ENCODE measurements at places on chromosomes 13 and 19. TPM values are rescaled to one million over a fixed set of nuclear protein-coding genes. Genes with fewer than 3 reads are reported as not detected.

DNA sequence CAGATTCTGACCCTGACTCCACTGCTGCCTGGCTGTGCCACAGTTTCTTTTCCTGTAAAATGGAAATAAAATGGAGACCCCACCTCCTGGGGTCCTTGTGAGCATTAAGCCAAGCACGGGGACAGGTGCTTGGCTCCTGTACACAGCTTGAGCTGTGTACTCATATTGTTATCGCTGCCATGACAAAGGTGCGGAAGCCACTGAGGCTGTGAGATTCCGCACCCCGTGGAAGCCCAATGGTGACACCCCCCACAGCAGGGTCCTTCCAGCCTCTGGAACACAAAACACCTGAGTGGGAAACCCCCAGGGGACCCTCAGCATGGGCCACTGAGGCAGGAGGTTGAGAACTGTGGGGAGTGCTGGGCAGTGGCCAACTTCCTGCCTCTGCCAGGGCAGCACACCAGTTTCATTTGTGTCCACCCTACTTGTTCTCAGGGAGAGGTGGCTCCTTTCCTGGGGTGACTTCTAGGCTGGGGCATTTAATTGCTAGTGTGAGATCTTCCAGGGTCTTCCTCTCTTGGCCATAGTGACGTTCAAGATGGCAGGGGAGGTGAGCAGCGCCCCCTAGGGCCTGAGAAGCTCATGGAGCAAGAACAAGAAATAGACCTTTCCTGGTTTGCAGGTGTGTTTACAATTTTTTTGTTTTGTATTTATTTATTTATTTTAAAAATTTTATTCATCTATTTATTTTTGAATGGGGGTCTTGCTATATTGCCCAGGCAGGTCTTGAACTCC is 5.4 kb upstream of the JSRP1 start:
- DNase-seq = peak; percentile 81
- no peak overlapping the region for H3K27ac ChIP-seq
- H3K36me3 ChIP-seq = no peaks in the 10 kb centered on the region
- peaks cover 33% of the 10 kb centered on the region for H3K4me1 ChIP-seq
- H3K27me3 ChIP-seq = no peaks in the 10 kb centered on the region
- no peak overlapping the region for H3K4me3 ChIP-seq

DNA sequence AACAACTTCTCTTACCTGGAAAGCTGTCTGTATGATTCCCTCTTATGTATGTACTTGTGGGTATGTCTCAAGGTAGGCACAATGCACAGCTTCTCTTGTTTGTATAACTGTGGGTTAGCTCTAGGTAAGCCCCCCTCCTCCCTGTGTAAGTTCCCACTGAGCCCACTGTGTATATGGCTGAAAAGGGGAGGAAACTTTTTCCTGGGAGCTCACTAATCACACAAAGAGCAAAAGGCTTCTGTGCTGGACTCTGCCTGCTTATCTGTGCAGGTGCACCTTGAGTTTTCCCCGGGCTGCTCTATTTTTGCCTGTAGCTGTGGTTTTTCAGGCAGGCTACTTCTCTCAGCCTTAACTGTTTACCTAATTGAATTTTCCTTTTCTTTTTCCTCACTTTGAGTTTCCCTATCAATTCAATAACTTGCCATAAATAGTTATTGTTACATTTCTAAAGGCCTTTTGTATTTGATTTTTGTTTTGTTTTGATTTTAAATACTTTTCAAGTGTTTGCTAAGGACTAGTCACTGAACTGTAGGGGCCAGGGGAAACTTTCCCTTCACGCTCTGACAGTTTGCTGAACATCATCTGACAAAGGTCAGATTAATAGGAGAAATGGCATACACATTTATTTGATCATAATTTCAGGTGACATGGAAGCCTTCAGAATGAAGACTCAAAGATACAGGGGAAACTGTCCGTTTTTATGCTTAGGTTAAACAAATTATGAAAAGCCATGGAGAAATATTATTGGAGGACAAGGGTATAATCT is 423.5 kb upstream of the ATXN8OS start:
- DNase-seq = no peak
- no peaks in the 10 kb centered on the region for H3K4me1 ChIP-seq
- no peak overlapping the region for H3K4me3 ChIP-seq
- no peaks in the 10 kb centered on the region for H3K36me3 ChIP-seq
- no peaks in the 10 kb centered on the region for H3K27me3 ChIP-seq
- no peak overlapping the region for H3K27ac ChIP-seq

DNA sequence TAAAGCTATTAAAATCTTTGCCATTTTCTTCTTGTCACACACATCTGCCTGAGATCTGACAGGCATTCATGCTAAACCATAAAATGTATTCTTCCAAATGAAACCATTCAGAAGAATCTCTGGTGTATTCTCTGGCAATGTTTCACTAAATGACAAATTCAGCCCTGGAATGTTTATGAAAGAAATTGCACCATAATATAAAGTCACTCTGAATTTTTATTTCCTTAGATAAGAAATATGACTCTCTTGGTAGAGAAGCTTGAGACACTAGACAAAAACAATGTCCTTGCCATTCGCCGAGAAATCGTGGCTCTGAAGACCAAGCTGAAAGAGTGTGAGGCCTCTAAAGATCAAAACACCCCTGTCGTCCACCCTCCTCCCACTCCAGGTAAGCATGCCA is 14.3 kb downstream of the OLFM4 start:
- H3K4me1 ChIP-seq = no peaks in the 10 kb centered on the region
- H3K27ac ChIP-seq = no peak overlapping the region
- DNase-seq = no peak
- no peak overlapping the region for H3K4me3 ChIP-seq

GRCh38 chr19:49403404-49404187 is 15.5 kb downstream of the KASH5 start:
- H3K4me1 ChIP-seq = peaks cover 36% of the 10 kb centered on the region
- no peak overlapping the region for H3K27ac ChIP-seq
- no peak for DNase-seq
- H3K36me3 ChIP-seq = no peaks in the 10 kb centered on the region
- no peak overlapping the region for H3K4me3 ChIP-seq

DNA sequence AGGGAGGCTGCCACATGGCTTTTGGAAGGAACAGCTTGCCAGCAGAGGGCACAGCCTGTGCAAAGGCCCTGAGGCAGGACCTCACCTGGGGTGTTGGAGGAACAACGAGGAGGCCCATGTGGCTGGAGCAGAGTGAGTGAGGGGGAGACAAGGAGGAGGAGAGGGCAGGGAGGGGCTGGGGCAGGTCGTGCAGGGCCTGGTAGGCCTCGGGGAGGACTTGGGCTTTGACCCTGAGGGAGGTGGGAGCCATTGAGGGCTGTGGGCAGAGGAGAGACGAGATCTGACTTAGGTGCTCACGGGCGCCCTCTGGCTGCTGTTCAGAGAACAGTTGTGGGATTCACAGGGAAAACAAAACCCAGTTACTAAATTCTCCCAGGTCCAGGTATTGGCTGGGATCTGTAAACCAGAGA is 25.2 kb downstream of the ZNRF4 start:
- peak; percentile 66 for DNase-seq
- H3K27me3 ChIP-seq = peaks cover 42% of the 10 kb centered on the region
- H3K36me3 ChIP-seq = no peaks in the 10 kb centered on the region

DNA sequence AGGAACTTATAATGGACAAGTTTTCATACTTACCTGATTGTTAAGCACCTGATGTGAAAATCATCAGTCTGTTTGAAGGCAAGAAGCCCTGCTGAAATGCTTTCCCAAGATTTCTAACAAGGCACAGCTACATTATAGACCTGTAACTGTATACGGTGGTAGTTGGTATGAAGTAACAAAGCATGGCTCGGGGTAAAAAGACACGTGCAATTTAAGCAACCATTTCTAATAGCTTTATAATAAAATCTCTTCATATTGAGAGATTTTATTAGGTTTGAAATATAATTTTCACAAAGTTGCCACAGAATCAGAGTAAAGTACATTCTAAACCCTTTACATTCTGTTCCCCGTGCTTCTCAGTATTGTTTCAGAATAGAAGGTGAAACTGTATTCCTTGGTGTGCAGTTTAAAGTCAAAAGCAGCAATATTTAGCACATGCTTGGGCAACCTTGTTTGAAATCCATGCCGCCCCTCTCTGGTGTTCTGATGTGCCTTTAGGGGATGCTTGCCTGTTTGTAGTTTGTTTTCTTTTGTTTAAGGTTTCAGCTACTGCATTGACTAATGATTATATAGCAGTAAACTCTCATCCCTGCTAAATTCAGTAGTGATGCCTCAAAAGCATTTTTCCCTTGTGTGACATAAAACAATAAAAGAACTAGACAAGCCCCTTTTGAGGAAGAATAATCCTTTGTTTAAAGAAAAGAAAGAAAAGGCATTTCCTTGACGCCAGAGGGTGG is 125.2 kb upstream of the OBI1 start:
- H3K27ac ChIP-seq = no peak overlapping the region
- no peaks in the 10 kb centered on the region for H3K36me3 ChIP-seq
- no peak for DNase-seq
- H3K27me3 ChIP-seq = peaks cover 14% of the 10 kb centered on the region
- no peak overlapping the region for H3K4me3 ChIP-seq
- no peaks in the 10 kb centered on the region for H3K4me1 ChIP-seq

DNA sequence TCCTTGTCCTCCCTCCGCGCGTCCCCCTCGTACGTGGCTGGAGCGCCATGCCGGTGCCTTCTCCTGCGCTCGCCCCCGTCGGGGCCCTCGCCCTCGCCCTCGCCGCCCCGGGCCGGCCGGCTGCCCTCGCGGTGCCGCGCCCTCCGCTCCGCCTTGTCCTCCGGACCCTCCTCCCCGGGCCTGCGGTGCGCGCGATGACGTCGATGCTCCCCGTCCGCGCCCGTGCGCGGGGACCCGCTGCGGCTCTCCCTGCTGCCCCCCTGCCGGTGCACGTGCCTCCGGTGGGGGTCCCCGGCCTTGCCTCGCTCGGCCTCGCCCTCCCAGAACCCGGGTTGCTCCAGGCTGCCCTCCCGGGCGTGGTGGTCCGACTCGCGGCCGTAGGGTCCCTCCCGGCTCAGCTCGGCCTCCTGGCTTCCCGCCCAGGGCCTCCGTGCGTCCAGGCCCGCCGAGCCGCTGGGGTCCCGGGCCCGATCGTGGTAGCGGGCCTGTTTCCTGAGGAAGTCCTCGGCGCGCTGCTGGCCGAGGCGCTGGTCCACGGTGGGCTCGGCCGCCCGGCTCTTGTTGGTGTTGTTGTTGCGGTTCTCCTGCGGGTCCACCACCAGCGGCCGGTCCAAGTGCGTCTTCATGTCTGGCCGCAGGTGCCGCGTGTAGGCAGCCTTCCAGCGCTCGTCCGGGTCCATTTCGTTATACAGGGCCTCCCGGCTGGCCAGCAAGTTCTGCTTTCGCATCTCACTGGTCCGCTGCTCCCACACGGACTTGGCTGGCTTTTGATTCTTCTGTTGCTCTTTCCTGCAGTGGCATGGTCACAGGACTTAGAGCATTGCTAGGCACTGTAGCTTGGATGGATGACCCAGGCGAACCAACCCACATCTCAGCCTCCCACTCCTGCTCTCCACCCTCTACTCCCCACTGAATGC is 148.6 kb downstream of the IER2 start:
- H3K27ac ChIP-seq = no peak overlapping the region
- H3K27me3 ChIP-seq = peaks cover 39% of the 10 kb centered on the region
- DNase-seq = no peak
- no peaks in the 10 kb centered on the region for H3K36me3 ChIP-seq
- peaks cover 5% of the 10 kb centered on the region for H3K4me1 ChIP-seq
- peak overlapping the region; percentile 12 for H3K4me3 ChIP-seq

DNA sequence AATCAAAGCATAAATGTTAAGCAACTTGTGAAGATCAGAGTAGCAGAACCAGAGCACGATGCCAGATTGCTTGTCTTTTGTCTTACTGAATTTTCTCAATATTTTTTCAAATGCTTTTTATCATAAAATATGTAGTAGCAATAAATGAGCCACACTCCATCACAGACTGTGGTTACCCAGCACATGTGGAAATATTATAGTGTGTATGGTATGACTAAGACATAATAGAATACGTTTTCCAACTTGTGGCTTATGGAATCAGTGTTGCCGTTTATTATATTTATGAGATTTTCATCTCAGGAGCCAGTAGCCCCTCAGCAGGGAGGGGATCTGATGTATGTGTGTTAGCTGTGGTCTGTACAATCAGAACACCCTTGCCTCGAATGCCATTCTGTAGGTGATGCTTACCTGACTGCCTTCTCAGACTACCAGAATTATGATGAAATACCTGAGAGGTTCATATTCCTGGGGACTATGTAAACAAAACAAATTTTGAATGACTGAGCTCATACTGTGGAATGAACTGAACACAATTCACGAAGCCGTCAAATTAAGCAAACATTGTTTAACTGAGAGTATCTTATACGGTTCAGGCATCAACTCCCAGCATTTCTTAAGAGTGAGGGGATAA is 1.9 kb downstream of the SCEL start:
- peaks cover 15% of the 10 kb centered on the region for H3K27me3 ChIP-seq
- no peak for DNase-seq
- H3K36me3 ChIP-seq = no peaks in the 10 kb centered on the region
- H3K27ac ChIP-seq = no peak overlapping the region
- H3K4me3 ChIP-seq = no peak overlapping the region

DNA sequence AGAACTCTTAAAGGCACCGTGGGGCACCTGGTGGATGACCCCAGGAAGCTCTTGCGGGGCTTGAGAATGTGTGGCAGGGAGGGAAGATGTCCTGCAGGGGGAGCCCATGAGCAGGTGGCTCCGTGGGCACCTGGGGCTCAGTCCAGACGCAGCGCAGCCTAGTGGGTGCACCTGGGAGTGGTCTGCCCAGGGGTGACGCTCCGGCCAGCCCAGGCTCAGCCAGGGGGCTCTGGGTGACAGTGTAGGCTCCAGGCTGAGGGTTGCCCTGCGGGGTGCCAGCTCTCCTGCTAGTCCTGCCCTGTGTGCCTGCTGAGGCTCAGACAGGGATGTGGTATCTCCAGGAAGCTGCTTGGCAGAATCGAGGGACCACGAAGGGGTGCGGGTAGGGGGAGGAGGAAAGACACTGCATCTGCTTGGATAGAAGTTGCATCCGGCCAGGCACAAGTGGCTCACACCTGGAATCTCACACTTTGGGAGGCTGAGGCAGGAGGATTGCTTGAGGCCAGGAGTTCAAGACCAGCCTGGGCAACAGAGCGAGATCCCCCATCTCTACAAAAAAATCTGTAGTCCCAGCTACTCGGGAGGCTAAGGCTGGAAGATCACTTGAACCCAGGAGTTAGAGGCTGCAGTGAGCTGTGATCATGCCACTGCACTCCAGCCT is 15.0 kb upstream of the PGLS start:
- no peaks in the 10 kb centered on the region for H3K27me3 ChIP-seq
- peak; percentile 93 for DNase-seq
- no peak overlapping the region for H3K4me3 ChIP-seq
- no peaks in the 10 kb centered on the region for H3K36me3 ChIP-seq

The DMWD gene
- 31.1 TPM for total RNA-seq

The RASIP1 gene
- 0.67 TPM for total RNA-seq

The ZAR1L gene
- not detected for total RNA-seq
